ENCODE measurements at places on chromosomes 12 and 14.

GRCh38 chr12:38825006-38825405, 80.4 kb downstream of the CPNE8 start:
- DNase-seq = no peak

GRCh38 chr12:31322801-31323207, 3.1 kb downstream of the SINHCAF start:
- no peak for DNase-seq

- no peak for DNase-seq
These were observed 115.7 kb downstream of the LLPH start for GRCh38 chr12:66014818-66015217.

DNA sequence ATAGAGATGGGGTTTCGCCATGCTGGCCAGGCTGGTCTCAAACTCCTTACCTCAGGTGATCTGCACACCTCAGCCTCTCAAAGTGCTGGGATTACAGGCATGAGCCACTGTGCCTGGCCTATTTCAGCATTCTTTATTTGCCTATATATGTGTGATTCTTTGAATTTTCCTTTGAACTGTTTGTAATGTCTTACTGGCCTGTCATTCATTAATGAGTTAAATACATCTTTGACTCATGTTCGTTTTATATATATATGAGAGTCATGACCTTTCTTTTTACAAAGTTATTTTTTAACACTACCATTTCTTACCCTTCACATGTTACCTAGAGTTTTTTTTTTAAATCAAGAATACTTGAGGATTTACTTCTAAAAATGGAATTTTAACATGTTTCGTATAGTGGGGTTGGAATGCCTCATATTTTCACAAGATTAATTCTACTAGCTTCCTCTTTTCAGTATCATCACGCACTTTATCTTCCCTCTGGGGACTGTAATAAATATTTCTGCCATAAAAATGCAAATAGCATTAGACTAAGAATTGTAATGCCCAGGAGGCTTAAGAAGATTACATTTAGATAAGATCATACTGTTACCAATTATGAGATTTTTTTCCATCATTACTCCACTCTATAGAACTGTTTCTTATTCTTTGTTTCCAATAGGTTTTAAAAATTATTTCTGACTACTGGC, 66.7 kb downstream of the NTN4 start:
- DNase-seq = no peak

DNA sequence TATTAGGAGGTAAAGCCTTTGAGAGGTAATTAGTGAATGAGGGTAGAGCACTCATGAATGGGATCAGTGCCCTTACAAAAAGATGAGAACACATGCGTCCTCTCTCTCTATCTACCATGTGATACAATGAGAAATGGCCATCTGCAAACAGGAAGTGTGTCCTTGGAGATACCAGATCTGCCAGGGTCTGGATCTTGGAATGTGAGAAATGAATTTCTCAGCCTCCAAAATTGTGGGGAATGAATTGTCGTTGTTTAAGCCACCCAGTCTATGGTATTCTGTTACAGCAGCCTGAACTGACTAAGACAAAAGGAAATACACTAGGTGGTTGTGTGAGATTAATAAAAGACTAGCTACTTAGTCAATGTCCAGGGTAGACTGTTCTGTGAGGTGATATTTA, 366.6 kb downstream of the NELL2 start:
- DNase-seq = no peak

DNA sequence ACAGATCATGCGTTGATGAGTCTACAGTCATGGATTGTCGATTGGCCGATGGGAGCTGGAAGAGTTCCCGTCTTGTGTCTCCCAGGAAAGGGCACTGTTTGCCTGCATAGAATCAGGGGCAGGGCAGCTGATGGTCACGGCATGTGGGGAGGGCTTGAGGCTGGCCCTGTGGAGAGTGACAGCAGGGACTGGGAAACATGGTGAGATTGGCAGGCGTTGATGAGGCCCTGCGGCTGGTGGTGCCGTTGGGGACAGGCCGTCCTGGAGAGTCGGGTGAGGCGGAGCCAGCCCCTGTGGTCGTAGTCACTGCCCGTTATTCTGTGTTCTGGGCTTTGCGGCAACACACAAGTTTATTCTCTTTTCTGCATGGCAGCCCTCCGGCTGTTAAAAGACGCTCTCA, 52.9 kb downstream of the TECPR2 start:
- DNase-seq = no peak

DNA sequence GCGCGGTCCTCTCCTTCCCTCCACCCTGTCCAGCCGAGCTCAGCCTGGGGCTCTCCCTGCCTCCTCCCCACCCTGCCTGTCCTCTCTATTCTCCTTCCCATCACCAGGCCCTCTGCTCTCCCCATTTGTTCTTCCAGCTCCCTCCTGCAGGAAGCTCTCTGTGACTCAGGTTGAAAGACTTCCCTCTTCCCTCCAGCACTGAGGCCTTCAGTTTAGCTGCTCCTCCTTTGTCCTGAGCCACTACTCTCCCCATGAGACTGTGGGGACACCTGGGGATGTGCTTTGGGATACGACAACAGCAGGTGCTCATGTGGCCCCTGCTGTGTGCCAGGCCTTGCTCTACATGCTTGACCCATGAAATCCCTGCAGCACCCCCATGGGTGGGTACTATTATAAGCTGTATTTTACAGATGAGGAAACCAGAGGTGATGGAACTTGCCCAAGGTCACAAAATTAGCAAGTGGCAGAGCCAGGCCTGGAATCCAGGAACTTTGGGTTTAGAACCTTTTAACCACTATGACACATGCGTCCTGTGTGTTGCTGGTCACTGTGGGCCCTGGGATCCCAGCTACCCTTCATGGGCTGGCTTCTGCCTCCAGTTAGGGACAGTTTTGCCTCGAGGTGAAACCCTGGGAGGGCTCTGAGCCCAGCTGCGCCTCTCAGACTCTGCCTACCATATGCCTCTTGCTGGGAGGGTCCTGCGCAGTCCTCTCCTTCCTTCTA, 5.5 kb downstream of the KRT80 start:
- no peak for DNase-seq

- no peak for DNase-seq
These were observed 20.3 kb downstream of the HEBP1 start for GRCh38 chr12:12979731-12980259.

- DNase-seq = no peak
These were observed 19.0 kb upstream of the OVCH1 start for GRCh38 chr12:29516431-29516875.

GRCh38 chr14:57254884-57255283, 13.8 kb downstream of the EXOC5 start:
- no peak for DNase-seq

DNA sequence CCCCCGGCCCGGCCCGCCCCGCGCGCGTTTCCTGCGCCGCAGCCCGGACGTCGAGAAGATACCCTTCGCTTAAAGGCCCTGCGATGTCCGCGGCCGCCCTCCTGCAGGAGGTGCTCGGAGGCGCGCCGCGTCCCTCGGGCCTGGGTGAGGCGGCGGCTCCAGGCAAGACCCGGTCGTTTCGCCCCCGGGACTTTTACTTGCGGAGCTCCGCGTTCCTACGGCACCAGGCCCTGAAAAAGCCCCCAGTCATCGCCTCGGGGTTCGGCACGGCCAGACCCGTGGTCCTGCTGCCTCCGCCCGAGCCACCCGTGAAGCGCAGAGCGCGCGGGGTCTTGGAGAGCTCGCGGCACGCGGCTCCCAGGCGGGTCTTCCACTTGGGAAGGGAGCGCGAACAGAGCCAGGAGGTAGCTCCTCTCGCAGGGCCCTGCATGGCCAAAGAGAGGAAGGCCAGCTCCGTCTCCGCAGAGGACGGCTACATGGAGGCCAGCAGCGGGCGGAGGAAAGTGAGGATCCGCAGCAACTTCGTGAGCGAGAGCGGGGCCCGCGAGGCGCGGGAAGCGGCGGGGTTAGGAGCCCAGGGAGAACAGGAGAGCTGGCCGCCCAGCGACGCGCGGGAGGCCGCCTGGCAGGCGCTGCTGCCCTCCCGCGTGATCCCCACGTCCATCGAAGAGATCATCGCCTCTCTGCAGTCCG, 26.9 kb downstream of the TTC6 start:
- no peak for DNase-seq

DNA sequence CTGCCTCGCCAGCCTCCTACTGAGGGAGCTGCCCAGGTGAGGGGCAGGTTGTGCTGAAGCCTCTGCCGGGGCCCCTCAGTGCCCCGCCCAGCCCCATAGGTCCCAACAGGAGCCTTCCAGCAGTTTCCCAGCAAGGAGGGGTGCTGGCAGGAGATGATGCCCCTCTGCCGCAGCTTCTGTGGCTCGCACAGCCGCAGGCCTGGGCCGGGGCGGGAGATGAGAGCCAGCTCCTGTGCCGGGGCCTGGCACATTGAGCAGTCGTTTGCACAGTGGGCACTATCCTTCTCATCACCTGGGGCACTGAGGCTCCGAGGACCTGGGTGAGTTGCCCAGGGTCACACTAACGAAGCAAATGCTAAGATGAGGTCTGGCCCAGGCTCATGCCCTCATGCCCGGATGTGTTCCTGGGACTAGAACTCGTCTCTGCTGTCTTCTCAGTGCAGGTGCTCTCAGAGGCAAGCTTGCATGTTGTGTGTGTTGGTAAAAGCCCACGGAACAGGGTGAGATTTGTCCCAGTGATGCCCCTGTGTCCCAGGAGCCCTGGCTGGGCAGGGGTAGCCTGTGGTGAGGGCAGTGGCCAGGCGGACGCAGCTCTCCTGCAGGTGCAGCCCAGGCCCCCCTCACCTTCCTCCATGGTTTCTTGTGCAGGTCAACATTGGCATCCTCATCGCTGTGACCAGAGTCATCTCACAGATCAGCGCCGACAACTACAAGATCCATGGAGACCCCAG, 177.5 kb downstream of the ADGRD1 start:
- no peak for DNase-seq

- DNase-seq = peak; percentile 9
These were observed 498.7 kb downstream of the TMEM121 start for GRCh38 chr14:106024983-106025604.

GRCh38 chr12:106195621-106196027, 52.2 kb downstream of the CKAP4 start:
- no peak for DNase-seq

- DNase-seq = no peak
These were observed 119.2 kb upstream of the EVL start for GRCh38 chr14:99945732-99946651.

DNA sequence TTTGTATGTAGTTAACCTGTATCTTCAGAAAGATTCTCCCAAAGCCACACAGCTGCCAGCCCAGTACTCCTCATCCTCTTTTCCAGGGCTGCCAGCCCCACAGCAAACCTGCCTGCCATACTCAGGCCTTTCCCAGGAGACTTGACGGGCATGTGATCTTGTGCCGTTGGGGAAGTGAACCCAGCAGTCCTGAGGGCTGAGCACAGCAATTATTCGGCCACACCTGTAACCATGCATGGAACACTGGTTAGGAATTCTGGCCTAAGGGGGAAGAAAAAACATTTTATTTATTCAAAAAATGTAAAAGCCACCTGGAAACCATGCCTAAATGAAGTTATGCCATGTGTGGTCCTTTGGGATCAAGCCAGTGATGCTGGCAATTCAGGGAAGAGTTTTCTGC, 145.3 kb downstream of the GRIN2B start:
- no peak for DNase-seq

- no peak for DNase-seq
These were observed 63.0 kb downstream of the GALNT9 start for GRCh38 chr12:132266370-132266769.

- no peak for DNase-seq
These were observed 6.9 kb upstream of the HOXC11 start for GRCh38 chr12:53966085-53966384.

DNA sequence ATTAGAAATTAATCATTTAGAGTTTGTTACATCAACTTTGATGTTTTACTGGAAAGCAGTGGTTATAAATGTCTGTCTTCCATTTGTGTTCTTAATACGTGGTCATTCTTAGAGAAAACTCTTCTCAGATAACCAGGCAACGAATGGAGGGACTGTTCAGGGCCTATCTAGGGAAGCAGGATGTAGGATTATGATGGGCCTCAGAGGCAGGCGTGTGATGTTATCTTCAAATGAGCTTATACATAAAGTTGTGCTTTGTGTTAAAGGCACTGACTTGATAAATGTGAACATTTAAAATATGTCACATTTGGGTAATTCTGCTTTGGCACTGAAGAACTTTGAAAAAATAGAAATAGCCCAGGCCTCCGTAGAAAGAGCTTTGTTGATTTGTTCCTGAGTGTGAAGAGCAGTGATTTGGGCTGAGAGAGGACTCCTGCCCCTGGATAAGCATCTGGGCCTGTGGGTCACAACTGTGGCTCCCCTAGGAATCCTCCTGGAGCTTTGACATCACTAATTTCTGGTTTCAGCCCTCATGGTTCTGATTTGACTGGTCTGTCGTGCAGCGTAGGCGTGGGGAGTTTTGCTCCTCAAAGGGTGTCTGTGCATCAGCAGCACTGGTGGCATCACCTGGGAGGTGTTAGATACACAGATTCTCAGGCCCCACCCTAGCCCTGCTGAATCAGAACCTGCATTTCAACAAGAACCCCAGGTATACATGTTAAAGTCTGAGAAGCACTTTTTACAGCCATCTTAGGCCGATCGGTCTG, 55.4 kb downstream of the SAMD4A start:
- no peak for DNase-seq

GRCh38 chr12:56633468-56634241, 3.5 kb upstream of the BAZ2A start:
- no peak for DNase-seq

GRCh38 chr14:85332401-85332800, 197.5 kb upstream of the FLRT2 start:
- no peak for DNase-seq

GRCh38 chr12:89924191-89924590, 215.6 kb upstream of the ATP2B1 start:
- DNase-seq = no peak

DNA sequence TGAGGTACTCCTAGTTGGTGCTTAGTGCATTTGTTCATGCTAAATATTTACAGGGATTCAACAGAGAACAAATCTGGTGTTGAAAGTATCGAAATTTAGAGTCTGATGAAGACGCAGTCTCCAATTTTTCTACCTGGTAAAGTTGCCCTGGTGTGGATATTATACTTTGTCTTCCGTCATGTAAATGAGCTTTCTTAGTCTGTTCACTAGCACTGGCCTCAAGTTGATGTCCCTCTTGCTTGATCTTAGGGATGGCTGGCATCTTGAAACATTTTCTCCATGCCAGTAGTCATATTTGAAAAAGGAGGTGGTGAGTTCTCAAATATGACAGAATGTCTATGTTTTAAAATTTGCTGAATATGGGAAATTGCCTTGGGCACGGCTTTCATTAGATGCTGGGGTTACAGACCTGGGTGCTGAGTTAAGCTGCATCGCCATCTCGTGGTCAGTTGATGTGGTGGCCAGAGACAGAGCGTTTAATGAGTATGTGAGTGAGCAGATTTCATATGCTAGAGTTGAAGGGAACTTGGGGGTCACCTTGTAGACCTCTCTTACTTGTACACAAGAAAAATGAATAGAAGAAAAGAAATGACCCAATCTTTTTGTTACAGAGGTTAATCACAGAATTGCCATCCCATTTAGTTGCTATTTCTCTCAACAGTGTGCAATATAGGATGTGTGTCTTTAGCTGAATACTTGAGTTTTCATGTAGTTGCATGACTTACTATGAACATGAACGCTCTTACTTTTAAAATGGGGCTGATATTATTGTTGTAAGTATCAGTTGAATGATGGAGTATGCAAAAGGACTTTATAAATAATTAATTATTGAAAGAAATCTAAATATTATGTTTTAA, 172.8 kb upstream of the DCN start:
- no peak for DNase-seq
